ENCODE measurements at places on chromosomes 12 and 14.

DNA sequence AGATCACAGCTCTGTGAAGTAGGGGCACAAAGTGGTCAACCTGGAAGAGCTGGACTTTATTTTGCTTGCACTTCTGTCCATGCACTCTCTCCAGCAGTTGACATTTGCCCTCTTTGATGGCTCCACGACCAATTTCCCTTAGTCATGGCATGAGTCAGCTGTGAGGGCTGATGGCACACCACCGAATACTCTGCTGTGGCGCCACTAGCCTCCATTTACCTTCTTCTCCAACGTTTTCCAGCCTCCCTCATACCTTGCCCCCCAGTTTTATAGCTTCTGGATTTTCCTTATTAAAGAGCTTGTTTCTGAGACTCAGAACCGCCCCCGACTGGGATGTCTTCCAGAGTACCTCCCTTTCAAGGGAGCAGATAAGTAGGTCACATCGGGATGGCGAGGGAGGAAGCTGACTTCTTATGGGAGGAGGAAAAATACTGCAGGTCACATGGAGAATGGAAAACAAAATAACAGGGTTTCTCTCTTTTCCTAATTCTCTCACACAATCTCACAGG lies 17.6 kb downstream of the NINJ2 start:
- no peak for DNase-seq

GRCh38 chr14:91801358-91801757 lies 66.0 kb downstream of the TC2N start:
- no peak for DNase-seq

DNA sequence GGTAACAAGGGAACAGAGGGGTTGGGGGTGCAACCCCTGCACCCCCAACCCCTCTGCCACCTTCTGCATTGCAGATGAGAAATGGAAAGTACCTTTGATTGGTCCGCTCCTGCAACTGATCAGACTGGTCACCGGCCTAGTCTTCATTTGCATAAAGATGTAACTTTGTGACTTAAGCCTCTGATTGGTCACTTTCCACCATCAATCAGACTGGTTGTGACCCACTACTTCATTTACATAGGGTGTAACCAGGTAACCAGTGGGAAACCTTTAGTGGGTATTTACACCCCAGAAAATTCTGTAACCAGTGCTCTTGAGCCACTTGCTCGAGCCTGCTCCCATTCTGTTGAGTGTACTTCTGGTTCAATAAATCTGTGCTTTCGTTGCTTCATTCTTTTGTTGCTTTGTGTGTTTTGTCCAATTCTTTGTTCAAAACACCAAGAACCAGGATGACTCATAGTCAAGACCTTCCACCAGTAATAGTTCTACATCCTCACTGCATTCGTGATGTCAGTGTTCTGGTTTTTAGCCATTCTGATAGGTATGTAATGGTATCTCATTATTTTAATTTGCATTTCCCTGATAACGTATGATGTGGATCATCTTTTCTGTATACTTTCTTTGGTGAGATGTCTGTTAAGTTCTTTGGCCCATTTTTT lies 30.8 kb downstream of the LEMD3 start:
- no peak for DNase-seq

DNA sequence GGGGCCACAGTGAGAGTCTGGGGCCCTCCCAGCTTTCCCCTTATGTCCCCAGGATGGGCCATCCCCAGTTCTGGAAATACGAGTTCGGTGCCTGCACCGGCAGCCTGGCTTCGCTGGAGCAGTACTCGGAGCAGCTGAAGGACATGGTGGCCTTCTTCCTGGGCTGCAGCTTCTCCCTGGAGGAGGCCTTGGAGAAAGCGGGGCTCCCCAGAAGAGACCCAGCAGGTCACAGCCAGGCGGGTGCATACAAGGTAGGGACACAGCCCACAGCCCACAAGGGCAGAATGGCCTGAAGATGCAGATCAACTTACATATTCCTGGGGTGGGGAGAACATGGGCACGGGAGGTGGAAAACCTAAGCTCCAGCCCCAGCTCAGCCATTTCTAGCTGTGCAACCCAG lies 56.1 kb downstream of the DGLUCY start:
- DNase-seq = no peak

DNA sequence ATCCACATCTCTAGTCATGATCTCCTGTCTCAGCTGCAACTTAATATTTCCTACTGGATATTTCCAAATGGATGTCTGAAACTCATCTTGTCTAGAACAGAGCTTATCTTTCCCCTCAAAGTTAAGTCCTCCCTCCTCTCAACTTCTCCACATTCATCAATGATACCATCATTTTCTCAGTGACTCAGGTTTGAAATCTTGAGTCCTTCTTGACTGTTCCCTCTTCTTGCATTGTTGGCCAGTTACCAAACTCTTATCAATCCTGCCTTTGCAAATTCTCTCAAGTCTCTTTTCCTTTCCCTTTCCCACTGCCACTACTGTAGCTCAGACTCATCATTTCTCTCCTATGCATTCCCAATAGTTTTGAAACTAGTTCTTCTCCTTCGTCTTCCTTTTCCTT lies 14.3 kb upstream of the CHURC1 start:
- no peak for DNase-seq

GRCh38 chr12:25155022-25155576 lies 39.9 kb downstream of the DNAI7 start:
- peak; percentile 13 for DNase-seq

DNA sequence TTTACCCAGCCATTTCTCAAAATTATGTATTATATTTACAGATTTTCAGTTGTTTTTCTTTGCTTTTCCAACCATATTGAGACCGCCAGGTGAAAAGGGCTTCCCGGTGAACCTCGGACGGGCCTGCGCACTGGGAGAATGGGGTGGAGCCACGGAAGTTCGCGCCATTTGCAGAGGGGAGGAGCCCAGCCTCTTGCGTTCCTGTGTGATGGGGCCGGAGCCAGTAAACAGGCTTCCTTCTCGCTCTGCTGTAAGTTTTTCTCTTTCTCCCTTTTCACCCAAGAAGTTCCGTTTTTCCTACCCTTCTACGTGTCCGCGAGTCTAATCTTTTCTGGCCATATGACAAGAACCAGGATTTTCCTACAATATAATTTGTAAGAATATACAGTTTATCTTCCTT lies 1108.8 kb upstream of the SEL1L start:
- no peak for DNase-seq

GRCh38 chr14:99749763-99750715 lies 43.2 kb upstream of the EML1 start:
- DNase-seq = no peak

DNA sequence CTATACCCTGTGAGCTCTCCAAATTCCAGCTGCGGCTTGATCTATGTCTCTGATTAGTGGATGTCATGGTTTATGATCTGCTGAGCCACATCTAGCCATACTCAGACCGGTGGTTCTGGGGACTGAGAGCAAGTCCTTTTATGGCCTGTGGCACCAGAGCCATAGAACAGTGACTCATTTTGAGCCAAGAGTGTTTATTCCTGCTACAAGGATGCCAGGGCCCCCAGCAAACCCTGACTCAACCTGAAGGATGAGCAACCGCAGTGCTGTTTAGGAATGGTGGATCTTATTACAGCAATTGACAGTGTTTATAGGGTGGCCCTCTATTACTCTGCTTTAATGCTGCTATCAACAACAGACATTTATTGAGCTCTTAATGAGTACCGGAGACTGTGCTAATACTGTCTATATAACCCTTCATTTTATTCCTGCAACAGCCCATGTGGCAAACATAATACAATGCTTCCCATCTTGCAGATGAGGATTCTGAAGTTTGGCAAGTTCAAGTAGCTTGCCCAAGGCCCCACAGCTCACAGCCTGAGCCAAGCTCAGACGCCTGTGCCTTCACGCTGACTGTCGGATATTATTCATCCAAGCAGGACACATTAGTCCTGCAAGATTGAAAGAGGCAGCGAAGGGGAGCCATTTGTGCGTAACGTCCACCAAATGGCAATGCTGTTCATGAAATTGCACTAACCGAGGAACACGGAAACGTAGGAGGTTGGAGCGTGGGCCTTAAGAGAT lies 273.6 kb upstream of the PWP1 start:
- DNase-seq = no peak

DNA sequence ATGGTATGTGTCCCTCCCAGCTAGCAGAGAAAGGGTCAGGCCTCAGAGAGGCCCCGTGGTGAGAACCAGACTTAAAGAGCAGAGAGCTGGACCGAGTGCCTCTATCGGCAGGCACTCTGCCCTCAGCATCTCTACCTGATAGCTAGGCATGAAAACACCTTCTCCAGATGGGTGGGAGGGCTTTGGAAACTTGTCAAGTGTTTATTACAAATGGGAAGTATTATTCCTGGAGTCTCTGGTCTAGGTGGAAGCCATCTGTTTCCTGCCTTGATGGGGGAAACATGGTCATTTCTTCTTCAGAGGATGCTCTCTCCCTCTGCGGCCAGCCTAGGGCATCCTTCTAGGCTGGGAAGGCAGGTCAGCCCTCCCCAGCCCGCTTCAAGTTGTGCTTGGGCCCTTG lies 2.3 kb downstream of the TMEM63C start:
- DNase-seq = no peak

- no peak for DNase-seq
Observed at GRCh38 chr14:46686652-46687051, 35.1 kb upstream of the RPL10L start.

DNA sequence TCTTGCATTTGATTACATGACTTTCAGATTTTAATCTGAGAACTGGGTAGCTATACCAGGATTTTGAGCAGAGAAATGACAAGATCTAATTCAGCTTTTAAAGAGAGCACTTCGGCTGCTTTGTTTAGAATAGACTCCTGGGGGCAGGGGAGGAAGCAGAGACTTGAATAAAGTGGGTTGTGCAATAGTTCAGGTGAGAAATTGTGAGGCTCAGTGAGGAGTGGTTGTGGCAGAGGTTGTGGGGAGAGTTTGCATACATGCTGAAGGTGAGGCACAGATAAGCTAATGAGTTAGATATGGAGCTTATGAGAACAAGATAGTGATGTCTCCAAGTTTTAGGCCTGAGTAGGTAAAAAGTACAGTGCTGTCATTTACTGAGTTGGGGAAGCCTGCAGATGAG lies 281.4 kb downstream of the FLRT2 start:
- DNase-seq = no peak

GRCh38 chr12:97305651-97306050 lies 157.0 kb upstream of the RMST start:
- no peak for DNase-seq

- DNase-seq = no peak
Observed at GRCh38 chr14:77843195-77843594, 43.3 kb downstream of the ADCK1 start.

- DNase-seq = no peak
Observed at GRCh38 chr14:64995291-64995690, 8.6 kb downstream of the FNTB start.

- no peak for DNase-seq
Observed at GRCh38 chr14:103103461-103104388, 9.2 kb downstream of the EXOC3L4 start.

DNA sequence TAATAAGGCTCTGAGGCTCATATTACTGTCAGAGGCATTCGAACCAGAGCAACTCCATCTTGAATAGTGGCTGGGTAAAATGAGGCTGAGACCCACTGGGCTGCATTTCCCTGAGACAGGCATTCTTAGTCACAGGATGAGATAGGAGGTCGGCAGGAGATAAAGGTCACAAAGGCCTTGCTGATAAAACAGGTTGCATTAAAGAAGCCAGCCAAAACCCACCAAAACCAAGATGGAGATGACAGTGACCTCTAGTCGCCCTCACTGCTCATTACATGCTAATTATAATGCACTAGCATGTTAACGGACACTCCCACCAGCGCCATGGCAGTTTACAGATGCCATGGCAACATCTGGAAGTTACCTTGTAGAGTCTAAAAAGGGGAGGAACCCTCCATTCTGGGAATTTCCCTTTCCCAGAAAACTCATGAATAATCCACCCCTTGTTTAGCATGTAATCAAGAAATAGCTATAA lies 18.1 kb upstream of the PRICKLE1 start:
- no peak for DNase-seq

DNA sequence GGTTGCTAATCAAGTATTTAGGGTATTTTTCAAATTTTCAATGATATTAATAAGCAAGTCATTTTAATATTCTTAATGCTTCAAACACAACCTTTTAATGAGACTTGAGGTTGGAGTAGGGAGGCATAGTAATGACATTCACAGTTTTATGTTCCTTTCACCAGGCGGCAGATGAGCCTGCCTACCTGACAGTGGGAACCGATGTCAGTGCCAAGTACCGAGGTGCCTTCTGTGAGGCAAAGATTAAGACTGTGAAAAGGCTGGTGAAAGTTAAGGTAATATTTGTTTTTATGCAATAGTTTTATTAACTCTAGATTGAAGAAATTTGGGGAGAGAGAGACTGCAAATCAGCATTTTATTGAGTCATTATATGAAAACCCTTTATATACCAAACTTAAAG lies 3.1 kb downstream of the ARID4A start:
- DNase-seq = no peak

- DNase-seq = no peak
Observed at GRCh38 chr12:8156845-8157244, at the start of gene ZNF705A. Gene ZNF705A, plus strand, starts transcription at chr12:8157015. Its CDS starts 15,611 bp downstream, at chr12:8172626.
